ENCODE measurements at places on chromosomes 2 and 18. TPM values are rescaled to one million over a fixed set of nuclear protein-coding genes. Genes with fewer than 3 reads are reported as not detected.

- no peak for DNase-seq
These were observed 748 bp downstream of the TWIST2 start for GRCh38 chr2:238848691-238848975.

- DNase-seq, result no peak
These were observed 15.9 kb upstream of the CPS1 start for GRCh38 chr2:210540471-210540870.

- DNase-seq, result no peak
These were observed 52.3 kb downstream of the SOS1 start for GRCh38 chr2:39068299-39069135.

DNA sequence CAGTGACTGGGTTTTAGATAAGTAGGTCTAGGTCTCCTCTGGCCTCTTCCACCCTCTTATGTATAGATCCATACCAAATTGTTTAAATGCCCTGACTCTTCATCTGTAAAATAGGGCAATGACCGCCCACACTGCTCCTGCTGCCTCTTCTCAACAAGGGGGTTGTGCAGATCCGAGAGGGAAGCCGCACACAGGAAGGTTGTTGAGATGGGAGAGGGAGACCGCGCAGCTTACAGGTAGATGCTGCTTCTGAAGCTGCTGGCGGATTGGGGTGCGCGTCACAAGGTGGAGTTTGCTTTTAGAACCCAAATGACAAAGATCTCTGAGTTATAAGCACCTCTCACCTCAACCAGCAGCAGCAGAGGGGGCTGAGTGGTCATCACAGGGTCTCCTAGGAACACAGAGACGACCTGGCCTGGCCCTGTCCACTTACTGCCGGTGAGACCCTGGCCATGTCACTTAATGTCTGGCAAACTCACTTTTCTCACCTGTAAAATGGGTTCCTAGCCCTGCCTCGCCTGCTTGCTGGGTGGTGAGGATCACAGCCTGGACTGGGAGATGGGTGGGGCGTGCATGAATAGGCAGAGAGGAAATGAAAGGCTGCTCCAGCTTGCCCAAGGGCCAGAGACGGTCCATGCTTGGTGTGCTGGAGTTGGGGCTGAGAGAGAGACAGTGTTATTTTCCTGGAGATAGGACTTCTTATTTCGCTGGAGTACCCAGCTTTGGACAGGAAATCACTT lies 251.3 kb downstream of the EIPR1 start:
- no peak for DNase-seq

GRCh38 chr2:207395535-207396251 lies 134.1 kb upstream of the CREB1 start:
- no peak for DNase-seq

WDR35 gene
- total RNA-seq, result 28.4 TPM

LRATD1 gene
- total RNA-seq, result 29.4 TPM

CXCR1 gene
- total RNA-seq, result not detected

GRCh38 chr2:21268878-21269224 lies 145.1 kb downstream of the TDRD15 start:
- no peak for DNase-seq

DNA sequence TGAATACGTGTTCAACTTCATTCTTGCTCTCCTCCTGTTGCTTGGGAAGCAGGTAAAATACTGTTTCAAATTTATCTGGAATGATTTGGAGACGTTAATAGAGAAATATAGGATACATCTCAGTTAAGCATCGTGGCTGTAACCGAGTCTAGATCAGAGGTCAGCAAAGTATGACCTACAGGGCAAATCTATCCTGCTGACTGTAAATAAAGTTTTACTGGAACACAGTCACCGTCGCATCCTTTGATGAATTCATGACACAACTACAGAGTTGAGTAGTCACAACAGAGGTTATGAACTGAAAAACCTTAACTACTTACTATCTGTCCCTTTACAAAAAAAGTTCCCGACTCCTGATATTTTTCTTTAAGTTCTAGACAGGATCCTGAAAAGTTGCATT lies 86.6 kb downstream of the SP100 start:
- DNase-seq, result no peak

- no peak for DNase-seq
These were observed 27.5 kb downstream of the MTHFD2 start for GRCh38 chr2:74225698-74226459.

GRCh38 chr2:222248256-222248655 lies 50.5 kb downstream of the PAX3 start:
- DNase-seq, result no peak

- no peak for DNase-seq
These were observed 36.7 kb downstream of the RND3 start for GRCh38 chr2:150450765-150451164.

DNA sequence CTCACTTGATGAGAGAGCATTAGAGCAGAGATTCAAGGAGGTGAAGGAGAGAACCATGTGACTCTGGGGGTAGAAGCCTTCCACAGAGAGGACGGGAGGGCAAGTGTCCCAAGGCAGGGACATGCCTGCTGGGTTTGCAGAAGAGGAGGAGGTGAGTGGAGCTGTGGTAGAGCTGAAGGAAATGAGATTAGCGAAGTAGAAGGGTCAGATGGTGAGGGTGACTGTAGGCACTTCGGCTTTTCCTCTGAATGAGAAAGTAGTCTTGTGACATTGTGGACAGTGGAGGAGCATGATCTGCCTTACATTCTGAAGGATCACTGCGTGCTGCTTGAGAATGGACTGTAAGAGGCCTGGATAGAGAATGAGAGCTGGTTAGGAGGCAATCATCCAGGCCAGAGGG lies 126.0 kb downstream of the NXPH2 start:
- no peak for DNase-seq

- no peak for DNase-seq
These were observed 81.1 kb upstream of the TLK1 start for GRCh38 chr2:171241771-171242170.

DNA sequence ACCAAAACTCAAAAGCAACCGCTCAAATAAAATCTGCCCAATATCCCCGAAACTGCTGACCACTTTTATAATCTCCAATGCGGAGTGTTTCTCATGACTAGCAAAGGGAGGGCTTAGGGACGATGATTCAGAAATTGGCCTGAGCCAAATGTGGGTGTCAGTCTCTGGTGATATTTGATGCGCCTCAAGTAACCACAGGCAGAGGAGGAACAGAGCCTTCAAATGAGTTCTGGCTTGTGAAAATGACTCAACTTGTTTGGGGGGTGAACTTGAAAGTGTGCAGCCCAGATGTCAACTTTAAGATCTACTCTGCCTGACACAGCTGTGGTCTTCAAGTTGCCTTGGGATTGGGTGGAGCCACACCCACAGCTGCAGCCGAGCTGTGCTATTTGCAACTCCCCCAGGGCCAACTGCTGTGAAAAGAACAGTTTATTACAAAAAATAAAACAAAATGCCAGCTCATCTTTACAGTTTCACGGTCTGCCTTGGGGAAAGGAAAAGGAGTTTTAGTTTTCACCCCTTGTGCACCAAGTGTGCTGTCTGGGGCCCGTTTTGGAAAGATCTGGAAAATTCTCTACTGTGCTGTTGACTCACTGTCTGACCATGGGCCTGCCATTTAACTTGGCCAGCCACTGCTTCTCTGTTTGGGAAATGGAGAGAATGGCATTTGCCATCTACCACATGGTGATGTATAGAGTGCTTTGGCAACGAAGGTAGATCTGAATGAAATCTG lies 222.1 kb downstream of the MTX2 start:
- DNase-seq, result no peak

SULT1C4 gene
- total RNA-seq, result 36.0 TPM

DNER gene
- total RNA-seq, result 56.5 TPM

DNA sequence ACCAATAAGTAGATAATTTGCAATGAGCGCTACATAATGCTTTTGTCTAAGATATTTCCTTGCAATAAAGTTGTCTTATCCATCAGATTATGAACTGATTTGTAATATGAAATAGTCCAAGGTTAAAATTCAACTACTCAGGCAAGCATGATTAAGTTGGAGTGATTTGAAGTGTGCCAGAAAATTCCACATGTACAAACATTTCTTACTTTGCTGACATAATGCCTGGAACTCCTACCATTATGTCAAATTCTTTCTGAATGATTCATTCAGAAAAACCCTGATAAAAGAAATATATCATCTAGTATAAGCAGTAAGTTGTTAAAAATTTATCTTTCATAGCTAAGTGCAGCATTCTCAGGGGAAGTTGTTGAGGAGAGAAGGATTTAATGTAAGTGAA lies 87.3 kb downstream of the CBLN2 start:
- DNase-seq, result no peak

DNA sequence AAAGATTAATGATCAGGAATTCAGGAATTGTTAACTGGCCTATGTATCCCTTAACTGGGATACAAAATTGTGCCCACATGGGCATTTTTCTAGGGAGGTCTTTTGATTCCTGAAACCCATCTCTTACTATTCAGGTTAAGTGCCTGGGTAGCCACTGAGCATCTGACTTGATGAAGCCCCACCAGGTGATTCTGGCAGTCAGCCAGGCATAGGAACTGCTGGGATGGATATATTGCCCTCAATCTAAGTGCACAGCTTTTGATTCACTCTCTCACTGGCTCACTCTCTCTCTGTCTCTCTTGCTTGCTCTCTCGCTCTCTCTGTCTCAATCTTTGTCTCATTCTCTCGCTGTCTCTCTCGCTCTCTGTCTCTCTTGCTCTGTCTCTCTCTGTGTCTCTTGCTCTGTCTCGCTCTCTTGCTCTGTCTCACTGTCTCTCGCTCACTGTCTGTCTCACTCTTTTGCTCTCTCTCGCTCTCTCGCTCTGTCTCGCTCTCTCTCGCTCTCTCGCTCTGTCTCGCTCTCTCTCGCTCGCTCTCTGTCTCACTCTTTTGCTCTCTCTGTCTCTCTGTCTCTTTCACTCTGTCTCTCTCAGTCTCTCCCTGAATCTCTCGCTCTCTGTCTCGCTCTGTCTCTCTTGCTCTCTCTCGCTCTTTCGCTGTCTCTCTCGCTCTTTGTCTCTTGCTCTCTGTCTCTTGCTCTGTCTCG lies 22.3 kb downstream of the INPP1 start:
- DNase-seq, result no peak

All from spinal cord (tissue), 10 donors.